GM10248 (cell line): ENCODE measurements at places on chromosomes 11 and 22.

- DNase-seq: peak; percentile 43
Measured at GRCh38 chr11:127843483-127844396, 743.6 kb downstream of the ETS1 start.

GRCh38 chr11:113331441-113331840, 17.1 kb downstream of the TTC12 start:
- no peak for DNase-seq

- DNase-seq: no peak
Measured at GRCh38 chr11:34986883-34987520, 70.6 kb downstream of the PDHX start.

GRCh38 chr11:8759634-8760033, 77.0 kb downstream of the RPL27A start:
- no peak for DNase-seq

DNA sequence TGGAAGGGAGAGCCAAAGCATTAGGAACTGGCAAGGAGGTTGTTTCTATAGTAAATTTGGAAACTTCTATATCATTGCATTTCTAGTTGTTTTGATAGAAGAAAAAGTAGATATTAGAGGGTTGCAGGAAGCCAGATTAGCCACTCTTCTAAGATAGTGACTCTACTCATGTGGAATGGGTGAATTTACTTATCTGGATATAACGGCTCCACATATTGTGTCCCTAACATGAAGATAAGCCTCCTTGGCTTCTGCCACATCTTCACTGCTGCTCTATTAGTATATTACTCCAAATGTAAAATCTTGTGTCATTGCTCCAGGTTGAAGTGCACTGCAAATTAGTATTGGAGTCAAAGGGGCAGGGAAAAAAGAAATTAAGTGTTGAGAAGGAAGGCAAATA, 283.3 kb downstream of the CASP12 start:
- no peak for DNase-seq

DNA sequence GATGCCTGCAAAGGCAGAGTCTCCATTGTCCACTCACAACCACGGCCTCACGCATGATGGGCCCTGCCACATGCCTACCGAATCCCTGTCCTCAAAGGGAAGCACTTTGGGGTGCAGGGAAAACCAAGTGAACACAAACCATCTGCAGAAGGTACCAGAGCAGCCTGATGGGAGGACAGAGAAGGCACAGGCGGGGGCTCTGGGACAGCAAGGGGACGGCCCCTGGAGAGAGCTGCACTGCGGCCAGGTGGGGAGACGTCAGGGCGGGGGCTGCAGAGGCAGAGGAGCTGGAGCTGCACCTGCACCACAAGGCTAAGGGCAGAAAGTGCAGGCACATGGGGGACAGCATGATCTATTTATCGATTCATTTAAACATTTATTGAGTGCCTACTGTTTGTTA, 1056.0 kb downstream of the TBC1D22A start:
- DNase-seq: no peak

GRCh38 chr11:7667460-7667859, 5.8 kb downstream of the CYB5R2 start:
- no peak for DNase-seq

- no peak for DNase-seq
Measured at GRCh38 chr22:37844904-37845329, 783 bp upstream of the ANKRD54 start.

- no peak for DNase-seq
Measured at GRCh38 chr22:27466778-27467438, 334.6 kb downstream of the MN1 start.

DNA sequence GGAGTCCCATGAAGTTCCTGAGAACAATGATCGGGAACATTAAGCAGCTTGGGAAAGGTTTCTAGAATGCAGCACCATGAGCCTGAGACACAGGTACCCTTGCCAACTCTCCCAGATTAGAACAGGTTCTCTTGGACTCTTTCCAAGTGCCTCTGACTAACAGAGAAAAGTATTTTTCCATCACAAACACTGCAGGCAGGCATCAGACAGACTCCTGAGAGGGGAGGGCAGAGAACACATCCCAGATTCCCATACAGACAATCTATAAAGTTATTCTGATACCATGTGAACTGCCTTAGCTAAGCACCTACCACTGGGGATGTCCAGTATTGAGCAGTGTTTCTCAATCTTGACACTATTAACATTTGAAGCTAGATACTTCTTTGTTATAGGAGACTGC, 27.3 kb downstream of the SERGEF start:
- no peak for DNase-seq

- no peak for DNase-seq
Measured at GRCh38 chr11:118263112-118263511, 985 bp downstream of the MPZL2 start.

GRCh38 chr11:9600644-9601036, 27.2 kb downstream of the WEE1 start:
- no peak for DNase-seq

DNA sequence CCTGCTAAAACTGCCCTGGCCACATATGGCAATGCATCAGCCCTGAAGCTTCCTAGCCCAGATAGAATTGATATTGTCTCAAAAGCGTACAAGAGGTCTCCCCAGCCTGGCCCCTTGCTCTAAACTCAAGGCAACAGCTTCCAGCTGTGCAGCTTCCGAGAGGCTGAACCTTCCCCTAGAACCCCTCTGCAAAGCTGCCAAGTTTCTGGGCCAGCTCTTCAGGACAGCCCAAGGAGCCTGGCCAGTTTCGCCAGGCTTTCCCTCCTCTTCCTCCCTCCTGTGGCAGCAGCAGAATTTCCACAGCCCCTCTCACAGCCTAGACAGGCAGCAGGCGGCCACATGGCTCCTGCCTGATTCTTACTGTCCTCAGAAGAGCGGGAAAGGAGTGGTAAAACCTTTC, 34.5 kb downstream of the NUMA1 start:
- no peak for DNase-seq

- DNase-seq: no peak
Measured at GRCh38 chr11:122468965-122469364, 186.6 kb upstream of the UBASH3B start.

DNA sequence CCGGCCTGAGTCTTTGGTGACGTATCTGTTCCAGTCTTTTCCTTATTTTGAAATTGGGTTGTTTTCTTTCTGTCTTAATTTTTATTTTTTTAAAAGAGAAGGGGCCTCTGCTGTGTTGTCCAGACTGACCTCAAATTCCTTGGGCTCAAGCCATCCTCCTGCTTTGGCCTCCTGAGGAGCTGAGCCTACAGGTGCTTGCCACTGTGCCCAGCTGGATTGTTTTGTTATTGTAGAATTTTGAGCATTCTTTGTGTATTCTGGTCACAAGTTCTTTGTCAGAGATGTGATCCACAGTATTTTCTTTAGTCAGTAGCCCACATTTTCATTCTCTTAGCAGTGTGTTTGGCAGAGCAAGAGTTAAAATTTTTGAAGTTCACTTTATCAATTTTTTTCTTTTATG, 100.1 kb downstream of the ATXN10 start:
- DNase-seq: no peak

- peak; percentile 33 for DNase-seq
Measured at GRCh38 chr11:112453601-112454577, 193.2 kb upstream of the PLET1 start.

- DNase-seq: peak; percentile 68
Measured at GRCh38 chr22:36797911-36798673, 18.7 kb downstream of the PVALB start.

GRCh38 chr11:35954205-35954604, 10.3 kb downstream of the LDLRAD3 start:
- DNase-seq: no peak

DNA sequence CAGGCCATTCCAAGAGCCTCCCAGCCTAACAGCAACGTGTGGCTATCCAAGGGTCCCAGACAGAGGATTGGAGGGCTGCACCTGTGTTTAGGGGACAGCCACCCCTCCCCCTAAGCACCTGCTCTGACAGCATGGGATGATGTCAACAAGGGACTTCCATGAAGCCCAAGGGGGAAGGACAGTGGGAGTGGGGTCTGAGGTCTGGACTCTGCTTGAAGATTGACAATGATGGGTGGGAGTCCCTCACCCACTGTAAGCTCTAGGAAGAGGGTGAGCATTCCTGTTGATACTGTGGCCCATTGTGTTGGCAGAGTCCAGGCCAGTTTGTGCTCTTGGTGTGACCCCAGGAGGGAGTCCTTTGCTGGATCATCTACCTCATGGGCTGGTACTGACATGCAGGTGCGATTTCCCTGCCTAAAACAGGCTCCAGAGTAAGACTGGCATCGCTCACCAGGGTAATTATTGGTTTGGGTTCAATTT, 46.9 kb upstream of the TUB start:
- no peak for DNase-seq

DNA sequence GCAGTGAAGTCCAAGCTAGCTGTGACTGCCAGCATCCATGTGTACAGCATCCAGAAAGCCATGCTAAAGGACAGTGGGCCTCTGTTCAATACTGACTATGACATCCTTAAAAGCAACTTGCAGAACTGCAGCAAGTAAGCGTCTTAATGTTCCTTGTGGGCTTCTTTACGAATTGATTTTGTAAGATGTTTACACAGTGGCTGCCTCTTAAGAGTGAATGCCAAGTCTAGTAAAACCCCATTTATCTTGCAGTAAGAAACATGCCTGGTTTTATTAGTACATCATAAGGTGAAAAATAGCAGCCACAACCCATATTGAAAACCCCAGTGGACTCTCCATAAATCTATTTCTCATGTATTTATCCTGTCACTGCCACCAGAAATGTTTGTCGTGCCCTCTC, 20.5 kb downstream of the POLD3 start:
- no peak for DNase-seq

DNA sequence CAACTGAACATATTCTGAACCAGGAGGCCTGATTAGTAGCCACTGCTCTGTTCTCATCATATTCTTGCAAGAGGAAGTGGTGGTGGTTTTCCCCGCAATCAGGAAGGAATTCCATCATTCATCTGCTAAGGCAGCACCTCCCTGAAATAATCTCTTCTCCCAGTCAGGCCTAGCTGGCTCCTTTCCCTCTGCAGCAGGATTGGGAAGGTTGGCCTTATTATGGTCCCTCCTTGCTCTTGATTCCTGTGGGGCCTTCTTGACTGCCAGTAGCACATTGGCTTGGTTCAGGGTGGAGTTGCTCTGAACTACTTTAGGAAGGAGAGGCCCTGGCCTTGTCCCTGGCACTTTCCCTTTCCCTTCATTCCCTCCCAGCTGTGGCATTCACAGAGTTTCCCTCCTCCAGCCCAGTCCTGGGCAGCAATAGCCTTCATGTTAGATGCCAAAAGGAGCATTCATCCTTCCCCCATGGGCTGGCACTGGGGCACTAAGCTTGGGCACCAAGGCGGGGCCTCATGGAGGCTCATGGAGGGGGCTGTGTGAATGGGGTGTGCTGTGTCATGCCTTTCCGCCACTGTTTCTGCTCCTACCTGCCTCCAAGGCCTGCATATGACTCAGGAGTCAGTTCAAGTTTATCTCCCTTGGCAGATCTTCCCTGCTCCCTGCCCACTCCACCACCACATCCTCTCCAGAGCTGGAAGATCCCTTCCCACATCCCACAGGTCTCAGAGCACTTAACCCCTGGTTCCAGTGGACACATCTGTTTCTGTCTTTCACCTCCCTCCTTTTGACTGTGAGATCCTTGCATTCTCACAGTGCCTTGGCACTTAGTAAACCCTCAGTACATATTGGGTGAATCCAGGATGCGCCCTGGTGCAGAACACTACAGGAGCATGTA, 27.6 kb upstream of the CD44 start:
- no peak for DNase-seq

DNA sequence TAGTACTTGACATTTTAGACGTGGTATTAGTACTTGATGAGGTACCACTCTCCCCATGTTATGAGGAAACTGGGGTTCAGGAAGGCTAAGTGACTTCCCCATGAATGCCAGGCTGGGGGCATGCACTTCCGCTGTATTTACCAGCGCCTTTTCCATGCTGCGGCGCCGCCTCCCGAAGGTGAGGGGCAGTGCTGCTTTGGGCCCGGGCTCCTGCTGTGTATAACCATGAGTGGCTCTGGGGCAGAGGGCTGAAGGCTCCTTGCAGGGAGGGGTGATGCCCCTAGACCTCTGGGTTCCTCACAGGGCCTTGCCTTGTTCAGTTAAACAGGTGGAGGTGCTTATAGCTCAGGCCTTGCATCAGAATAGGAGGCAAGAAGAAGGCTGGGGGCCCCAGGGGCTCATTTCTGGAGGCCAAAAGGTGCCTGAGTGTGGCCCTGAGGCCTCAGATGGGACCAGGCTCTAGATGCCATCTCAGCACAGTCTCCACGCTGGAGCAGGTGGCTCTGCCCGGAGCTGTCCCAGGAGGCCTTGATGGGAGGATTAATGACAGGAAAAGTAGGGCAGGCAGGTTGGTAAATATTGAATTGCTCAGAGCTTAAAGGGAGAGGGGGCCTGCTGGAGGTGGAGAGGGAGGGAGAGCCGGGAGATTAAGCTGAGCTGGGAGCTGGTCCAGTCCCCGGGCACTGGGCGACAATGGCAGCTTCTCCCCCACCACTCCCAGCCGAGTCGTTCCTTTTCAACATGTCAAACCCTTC, 129.6 kb downstream of the CEP164 start:
- no peak for DNase-seq

DNA sequence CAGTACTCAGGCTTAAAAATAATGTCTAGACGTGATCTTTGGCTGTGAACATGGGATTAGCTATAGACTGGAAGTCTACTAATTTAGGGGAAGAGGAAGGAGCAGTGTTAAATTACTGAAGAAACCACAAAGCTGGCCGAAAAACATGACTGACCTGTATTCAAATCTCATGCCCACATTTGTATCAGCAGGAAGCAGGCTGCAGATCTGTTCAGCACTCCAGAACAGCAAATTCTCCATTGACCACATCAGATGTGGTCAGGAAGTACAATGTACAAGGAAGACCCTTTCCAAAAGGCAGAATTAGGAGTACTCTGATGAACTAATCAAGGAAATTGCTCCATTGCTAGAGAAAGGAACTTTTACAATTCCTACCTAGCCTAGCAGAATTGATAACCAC, 31.7 kb downstream of the DCDC1 start:
- no peak for DNase-seq

DNA sequence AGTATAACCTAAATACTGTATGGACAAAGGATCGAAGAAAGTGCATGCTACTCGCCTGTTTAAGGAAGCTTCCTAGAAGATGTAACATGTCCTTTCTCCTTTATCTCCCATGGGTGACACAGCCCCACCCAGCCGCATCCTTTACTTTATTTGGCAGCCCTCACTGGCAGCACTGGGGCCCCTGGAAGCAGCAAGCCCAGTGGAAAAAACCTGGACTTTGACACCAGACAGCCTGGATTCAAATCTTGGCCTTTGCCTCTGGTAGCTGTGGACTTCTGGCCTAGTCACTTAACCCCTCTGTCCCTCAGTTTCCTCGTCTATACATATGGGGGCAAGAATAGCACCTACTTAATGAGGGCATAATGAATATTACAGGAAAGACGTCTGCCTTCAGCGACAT, 67.1 kb downstream of the MYEOV start:
- no peak for DNase-seq

DNA sequence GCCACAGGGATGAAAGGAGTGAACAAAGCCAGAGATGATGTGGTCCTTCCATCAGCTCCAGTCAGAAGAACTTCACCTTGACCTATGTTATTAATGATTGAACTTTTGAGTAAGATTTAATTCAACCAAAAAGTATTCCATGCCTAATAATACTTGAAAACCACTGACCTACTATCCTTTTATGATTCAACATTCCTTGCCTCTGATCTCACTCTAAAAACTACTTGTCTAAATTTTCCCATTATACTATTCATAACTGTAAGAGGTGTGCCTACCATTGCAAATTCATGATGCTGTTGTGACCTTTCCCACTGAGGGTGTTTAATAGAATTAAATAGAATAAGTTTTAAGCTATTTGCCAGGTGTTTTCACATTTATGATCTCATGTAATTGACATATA, 164.7 kb upstream of the GUCY1A2 start:
- no peak for DNase-seq

GRCh38 chr11:75073459-75074190, 23.1 kb downstream of the OR2AT4 start:
- DNase-seq: no peak
